ENCODE measurements at places on chromosomes 11 and 22.

GRCh38 chr22:24983151-24983550 is 30.6 kb downstream of the KIAA1671 start:
- DNase-seq: no peak

- peak; percentile 56 for DNase-seq
Measured at GRCh38 chr11:27204529-27204928, 158.5 kb downstream of the CCDC34 start.

DNA sequence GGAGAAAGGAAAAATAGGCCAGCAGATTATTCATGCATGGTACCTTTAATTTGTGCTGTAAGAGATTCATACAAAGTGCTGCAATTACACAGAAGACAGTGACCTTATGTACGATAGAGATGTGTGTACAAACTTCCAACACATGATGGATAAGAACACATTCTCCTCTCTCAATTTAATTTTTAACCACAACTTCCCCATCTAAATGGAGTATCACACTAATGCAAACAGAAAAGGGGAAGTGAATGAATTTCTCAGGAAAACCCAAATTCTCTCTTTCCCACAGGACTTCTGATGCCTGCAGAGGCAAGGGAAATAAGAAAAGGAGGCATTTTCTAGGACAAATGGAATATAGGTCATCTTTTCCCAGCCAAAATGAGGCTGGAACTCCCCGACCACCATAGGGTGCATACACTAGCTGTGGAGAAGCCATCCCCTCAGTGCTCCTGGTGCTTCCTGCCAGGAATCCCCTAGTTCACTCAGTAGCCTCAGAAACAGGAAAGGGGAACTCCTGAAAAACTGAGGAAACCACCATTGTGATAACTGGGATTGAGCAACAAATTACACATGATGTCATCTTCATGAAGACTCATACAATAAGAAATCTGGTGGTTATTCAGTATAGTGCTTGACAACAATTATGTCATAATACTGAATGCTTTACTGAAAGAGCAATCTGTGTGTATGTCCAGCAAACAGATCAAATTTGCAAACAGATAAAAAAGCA is 22.4 kb downstream of the MMP10 start:
- DNase-seq: no peak

DNA sequence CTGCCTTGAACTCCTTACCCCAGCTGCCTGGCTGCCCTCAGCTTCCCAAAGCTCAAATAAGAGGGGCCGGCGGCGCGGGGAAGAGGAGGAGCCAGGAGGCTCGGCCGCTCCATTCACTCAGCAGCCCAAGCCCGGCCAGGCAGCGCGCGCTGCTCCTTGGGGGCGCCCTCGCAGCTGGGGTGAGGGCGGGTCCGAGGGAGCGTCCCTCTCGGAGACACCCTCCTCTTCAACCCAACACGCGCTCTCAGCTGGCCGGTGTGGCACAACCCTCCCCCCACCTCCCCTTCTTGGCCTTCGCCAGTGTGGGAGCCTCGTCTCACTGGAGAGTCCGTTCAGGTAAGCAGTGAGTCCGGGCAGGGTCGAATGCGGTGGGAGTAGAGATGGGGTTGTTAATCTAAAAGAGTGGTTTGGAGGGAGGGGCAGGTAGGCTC is at the start of gene WT1:
Gene WT1 (minus strand): TSS at position 29 of the 431 bp plus-strand sequence.
- DNase-seq: no peak

DNA sequence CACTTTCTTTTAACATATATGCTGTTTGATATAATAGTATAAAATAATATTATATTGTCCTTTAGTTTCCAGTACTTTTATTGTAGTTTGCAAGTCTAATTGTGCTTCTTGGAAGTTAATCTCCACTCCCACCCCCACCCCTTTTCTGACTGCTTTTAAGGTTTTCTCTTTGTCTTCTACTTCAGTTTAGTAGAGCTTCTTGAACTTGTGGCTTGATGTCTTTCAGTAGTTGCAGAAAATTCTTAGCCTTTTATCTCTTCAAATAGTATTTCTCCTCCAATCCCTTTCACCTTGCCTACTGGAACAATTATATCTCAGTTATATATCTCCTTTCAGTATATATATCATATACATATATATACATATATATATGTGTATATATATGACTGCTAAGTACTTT is 56.6 kb downstream of the PARVG start:
- no peak for DNase-seq

Measured in transverse colon (tissue), 4 donors.